A673 (cell line): ENCODE measurements at places on chromosomes 12 and 14.

- peak; percentile 63 for DNase-seq
These were observed 75.9 kb upstream of the RGS6 start for GRCh38 chr14:71856199-71856919.

DNA sequence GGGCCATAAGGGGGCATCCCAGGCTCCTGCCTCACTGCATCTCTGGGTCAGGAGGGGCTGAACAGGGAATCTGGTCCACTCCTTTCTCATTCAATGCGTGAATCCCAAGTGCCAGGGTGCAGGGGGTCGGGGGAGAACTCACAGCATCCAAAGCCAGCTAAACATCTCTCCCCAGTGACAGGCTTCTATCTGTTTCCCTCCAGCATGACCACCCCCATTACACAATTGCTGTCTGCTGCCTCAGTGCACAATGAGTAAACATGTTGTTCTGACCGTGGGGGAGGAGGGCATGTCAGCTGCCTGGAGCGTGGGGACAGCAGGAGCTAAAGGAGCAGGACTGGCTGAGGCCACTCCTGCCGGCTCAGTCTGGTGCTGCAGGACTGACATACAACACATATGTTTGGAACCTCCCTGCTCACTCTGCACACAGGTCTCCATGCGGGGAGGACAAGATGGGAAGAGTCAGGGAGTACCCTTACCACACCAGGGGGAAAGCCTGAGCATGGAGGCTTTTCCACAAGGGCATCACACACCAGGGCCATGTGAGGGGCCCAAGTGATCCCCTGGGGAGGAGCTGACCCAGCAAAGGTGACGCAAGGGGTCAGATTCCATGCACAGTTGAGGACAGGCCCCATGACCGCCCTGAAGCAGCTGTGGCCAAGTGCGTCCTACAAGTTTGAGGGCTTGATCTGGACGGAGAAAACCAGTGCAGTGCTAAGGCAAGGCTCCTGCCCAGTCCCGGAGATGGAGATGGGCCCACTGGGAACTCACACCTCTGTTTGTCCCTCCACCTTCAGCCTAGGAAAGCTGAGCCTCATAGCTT lies 1.4 kb downstream of the TNS2 start:
- DNase-seq = no peak

DNA sequence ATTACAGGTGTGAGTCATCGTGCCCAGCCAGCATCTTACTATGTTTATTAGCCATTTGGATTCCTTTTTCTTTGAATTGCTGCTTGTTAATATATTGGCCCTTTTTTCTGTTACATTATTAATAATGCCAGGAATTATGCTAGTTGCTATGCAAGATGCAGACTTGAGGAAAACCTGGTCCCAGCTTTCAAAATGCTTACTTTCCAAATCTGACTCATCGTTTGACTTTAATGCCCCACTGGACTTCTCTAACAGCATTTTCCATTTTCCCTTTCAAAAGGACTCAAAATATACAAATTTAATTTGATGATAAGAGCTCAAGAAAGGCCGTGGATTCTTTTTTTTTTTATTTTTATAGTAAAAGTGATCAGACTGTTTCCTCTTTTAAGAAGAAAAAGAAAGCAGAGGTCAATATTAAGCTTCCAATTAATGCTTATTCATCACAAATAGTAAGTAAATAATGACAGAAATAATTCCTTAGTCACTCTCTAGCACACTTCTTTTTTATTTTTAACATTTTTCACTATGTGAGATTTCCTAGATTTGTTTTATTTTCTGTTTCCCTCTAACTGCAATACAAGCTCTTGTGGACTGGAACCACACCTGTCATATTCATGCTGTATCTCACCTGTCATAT lies 146.1 kb upstream of the FGD4 start:
- no peak for DNase-seq

- DNase-seq = no peak
These were observed 29.4 kb downstream of the NUAK1 start for GRCh38 chr12:106109168-106109910.

DNA sequence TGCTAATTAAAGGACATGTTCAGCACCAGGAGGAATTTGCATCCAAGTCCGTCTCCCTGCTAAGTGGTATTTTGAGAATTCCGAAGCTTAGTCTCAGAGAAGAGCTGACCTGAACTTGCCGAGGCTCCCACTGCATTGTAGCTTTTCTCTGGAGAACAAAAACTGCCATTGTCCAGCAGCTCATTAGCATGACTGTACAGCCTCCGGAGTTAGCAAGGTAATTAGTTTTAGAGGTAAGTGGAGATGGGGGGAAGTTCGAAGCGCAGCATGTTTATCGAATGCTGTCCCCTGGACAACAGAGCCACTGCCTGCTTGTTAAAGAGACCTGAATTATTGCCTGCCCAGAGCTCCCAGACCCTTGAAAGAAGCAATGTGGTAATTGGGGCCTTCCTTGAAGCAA lies 160.3 kb upstream of the PELI2 start:
- no peak for DNase-seq

GRCh38 chr12:117437516-117438255 lies 76.3 kb upstream of the NOS1 start:
- no peak for DNase-seq

- no peak for DNase-seq
These were observed 257.8 kb upstream of the CCDC196 start for GRCh38 chr14:66228267-66228970.

DNA sequence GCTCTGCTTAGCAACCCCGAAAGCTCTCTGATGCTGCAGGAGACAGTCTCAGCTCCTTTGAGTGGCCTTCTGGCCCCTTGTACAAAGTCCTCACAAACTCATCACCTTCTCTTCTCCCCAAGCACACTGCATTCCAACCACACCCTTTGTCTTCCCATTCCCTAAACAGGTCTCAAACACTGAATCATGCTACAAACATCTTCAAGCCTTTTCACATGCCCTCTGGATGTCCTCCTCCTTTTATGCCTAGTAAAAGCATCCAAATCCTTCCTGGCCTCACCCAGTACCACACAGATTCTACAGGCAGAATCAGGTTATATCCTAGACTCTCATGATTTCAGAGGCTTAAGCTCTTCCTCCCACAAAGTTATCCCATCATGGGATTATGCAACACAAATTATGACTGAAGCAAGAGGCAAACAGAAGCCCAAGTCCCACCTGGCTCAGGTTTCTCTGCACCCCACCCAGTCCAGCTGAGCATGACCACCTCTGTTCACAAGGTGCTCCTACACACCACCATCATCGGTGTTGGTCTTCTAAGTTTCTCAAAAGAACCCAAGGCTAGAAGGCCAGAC lies 61.4 kb upstream of the PCED1B start:
- DNase-seq = no peak

DNA sequence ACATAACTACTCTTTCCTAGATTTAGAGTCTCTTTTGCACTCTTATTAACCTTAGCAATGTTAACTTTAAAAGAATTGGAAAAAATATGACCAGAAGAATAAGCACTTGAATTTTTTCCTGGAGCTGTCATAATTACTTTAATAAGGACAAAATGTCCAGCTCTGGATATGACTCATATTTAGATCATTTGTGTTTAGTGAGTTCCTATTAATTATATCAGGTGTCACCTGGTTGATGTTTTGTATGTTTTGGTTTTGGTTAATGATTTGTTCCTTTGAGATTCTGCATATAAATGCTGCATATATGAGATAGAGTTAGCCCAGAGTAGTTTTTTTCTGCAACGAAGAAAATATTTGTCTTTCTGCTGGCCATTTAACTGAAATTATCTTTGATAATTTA lies 5.1 kb downstream of the CLECL1 start:
- DNase-seq = no peak

GRCh38 chr12:99505805-99506204 lies 141.7 kb upstream of the GARIN6 start:
- no peak for DNase-seq

GRCh38 chr14:22737052-22737451 lies 29.4 kb upstream of the OXA1L start:
- DNase-seq = no peak

DNA sequence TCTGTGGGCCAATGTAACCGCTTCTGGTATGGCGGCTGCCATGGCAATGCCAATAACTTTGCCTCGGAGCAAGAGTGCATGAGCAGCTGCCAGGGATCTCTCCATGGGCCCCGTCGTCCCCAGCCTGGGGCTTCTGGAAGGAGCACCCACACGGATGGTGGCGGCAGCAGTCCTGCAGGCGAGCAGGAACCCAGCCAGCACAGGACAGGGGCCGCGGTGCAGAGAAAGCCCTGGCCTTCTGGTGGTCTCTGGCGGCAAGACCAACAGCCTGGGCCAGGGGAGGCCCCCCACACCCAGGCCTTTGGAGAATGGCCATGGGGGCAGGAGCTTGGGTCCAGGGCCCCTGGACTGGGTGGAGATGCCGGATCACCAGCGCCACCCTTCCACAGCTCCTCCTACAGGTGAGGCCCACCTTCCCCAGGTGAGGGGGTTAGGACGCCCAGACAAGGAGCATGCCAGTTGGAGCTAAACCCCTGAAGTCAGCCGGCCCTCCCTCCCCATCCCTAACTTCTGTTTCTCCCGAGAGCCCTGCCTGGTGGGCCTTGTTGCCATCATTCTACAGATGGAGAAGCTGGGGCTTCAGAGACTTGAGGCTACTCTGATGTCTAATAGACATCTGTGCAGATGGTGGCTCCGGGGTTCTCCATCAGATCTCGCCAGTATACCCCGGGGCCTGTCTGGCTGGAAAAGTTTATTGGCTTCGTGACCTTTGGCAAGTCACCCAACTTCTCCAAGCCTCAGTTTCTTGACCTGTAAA lies 25.3 kb downstream of the PAPLN start:
- DNase-seq = no peak

- peak; percentile 15 for DNase-seq
These were observed 30.5 kb upstream of the SLC15A5 start for GRCh38 chr12:16307856-16308475.

DNA sequence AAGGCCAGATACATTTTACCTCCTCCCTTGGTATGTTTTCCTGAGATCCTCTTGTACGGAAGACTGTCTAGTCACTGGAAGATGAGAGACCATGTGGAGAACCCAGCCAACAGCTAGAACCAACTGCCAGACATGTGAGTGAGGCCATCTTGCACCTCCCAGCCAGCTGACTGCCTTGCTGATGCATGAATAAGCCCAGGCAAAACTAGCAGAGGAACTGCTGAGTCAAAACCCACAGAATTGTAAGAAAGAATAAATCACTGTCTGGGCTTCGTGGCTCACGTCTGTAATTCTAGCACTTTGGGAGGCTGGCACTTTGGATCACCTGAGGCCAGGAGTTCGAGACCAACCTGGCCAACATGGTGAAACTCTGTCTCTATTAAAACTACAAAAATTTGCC lies 160.0 kb downstream of the TPH2 start:
- DNase-seq = no peak

- no peak for DNase-seq
These were observed 1865.6 kb upstream of the FLRT2 start for GRCh38 chr14:83664389-83664788.

DNA sequence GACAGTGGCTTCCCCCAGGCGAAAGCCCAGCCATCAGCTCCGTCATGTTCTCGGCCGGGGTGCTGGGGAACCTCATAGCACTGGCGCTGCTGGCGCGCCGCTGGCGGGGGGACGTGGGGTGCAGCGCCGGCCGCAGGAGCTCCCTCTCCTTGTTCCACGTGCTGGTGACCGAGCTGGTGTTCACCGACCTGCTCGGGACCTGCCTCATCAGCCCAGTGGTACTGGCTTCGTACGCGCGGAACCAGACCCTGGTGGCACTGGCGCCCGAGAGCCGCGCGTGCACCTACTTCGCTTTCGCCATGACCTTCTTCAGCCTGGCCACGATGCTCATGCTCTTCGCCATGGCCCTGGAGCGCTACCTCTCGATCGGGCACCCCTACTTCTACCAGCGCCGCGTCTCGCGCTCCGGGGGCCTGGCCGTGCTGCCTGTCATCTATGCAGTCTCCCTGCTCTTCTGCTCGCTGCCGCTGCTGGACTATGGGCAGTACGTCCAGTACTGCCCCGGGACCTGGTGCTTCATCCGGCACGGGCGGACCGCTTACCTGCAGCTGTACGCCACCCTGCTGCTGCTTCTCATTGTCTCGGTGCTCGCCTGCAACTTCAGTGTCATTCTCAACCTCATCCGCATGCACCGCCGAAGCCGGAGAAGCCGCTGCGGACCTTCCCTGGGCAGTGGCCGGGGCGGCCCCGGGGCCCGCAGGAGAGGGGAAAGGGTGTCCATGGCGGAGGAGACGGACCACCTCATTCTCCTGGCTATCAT lies 663 bp downstream of the PTGER2 start:
- no peak for DNase-seq
